NCI-H2029 (cell line): ENCODE measurements at places on chromosomes 1 and 21.

DNA sequence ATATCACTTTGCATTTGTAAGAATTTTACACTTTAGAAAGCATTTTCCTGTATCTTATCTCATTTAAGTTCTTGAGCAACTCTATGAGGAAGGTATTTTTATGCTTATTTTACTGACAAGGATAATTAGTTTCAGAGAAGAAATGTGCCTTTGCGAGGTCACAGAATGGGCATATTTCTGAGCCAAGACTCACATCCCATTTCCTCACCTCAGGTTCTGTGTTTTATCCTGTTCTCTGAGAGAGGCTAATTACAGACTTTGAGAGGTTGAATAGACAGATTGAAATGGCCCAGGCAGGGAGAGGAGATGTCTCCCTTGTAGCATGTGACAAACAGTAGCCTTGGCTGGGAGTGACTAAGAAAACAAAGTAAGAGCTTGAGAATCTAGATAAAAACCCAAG lies 39.1 kb upstream of the ZC3H11B start:
- no peak for DNase-seq

DNA sequence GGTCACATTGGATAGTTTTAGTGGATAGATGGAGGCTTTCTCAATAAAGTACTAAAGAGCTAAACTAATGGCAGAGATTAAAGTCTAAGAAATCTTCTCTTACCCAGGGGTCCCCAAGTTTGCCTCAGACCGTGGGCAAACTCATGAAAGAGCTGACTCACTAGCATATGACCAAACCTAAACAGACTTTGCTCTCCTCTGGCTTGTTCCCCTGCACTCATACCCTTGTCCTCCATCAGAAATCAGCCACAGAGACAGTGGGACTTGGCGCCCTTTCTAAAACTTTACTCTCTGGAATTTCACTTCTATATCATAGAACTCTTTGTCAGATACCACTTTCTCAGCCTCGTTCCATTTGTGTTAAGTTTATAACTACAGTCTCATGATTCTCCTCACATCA lies 17.0 kb upstream of the HSD3B2 start:
- no peak for DNase-seq

- DNase-seq, result no peak
Measured at GRCh38 chr1:41528726-41529605, 44.5 kb upstream of the EDN2 start.

DNA sequence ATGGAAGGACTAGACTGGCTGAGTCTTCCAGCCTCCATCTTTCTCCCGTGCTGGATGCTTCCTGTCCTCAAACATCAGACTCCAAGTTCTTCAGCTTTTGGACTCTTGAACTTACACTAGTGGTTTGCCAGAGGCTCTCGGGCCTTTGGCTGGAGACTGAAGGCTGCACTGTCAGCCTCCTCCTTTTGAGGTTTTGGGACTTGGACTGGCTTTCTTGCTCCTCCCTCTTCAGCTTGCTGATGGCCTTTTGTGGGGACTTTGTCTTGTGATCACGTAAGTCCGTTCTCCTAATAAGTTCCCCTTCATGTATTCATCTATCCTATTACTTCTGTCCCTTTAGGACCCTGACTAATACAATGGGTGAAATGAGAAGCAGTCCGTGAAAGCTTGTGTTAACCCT lies 196.4 kb downstream of the KAZN start:
- no peak for DNase-seq

- DNase-seq, result no peak
Measured at GRCh38 chr1:213119794-213120193, 68.8 kb downstream of the RPS6KC1 start.

GRCh38 chr1:220604926-220605325 lies 77.0 kb downstream of the MARK1 start:
- DNase-seq, result no peak

- DNase-seq, result no peak
Measured at GRCh38 chr1:15510611-15511405, 13.2 kb downstream of the CASP9 start.

- DNase-seq, result no peak
Measured at GRCh38 chr1:31848381-31848897, 32.6 kb upstream of the SPOCD1 start.

- DNase-seq, result no peak
Measured at GRCh38 chr1:20411196-20411980, 74.6 kb downstream of the CAMK2N1 start.

GRCh38 chr1:54493608-54494007 lies 54.4 kb upstream of the ACOT11 start:
- DNase-seq, result no peak

DNA sequence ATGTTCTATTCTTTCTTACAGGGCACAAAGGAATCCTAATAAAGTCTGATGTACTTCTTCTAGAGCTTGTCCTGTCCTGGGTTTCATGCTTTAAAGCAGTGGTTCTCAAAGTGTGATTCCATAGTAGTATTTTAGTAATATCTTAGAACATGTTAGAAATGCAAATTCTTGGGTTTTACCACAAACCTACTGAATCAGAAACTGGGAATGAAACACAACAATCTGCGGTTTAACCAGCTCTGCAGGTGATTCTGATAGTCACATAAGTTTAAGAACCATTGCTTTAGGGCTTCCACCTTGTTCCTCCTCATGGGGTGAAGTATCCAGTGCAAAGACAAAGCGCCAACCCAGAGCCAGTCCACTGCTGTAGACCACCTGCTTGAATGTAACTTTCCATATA lies 41.1 kb downstream of the NGF start:
- DNase-seq, result no peak

DNA sequence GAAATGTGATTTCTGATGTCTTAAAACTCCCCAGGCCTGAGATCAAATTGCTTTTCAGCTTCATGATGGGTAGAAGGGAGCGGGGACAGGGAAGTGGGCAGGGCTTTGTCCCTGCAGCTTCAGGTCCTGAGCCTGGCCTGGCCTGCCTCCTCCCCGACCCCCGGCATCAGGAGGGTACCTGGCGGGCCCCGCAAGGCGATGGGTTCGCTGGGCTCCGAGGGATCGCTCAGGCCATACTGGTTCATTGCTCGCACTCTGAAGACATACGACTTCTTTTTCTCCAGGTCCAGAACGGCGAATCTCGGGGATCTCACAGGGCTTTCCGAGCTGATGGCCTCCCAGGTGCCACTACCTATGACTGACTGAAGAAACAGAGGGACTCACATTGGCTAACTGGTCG lies 25.5 kb downstream of the MYOM3 start:
- no peak for DNase-seq

- DNase-seq, result no peak
Measured at GRCh38 chr1:211903490-211904245, 73.1 kb upstream of the LPGAT1 start.

DNA sequence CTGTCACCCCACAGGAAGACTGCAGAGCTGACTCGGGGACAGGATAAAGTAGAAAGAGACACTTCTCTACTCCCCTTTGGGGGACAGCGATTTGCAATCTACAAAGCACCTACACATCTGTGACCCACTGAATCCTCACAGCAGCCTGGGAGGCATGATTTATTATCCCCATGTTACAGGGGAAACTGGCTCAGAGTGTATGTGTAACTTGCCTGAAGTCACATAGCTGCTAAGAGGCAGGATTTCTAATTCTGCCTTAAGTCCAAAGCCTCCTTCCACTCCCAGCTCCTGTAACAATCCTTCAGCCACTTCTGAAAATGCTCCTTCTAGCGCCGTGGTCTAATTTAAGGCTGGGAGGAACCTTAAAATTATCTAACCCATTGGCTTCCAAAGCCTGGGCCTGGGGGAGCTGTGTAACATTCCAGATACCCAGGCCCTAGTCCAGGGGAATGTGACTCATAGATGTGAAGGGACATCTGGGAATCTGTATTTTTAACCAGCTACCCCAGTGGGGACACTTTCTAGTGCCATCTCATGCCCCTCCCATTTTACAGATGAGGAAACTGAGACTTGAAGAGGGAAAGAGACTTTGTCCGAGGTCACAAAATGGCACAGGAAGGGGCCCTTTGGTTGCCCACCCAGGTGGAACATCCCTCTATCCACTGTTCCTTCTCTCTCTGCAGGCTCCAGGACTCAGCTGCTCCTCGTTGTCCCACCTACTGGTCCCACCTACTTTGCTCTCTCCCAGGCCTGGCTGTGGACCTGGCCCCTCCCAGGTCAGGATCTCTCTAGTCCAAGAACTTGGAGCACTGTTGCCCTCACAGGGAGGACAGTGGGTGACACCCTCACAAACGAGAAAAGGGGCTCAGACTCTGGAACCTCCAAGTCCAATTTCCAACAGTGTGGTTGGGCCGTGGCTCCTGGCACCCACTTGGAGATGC lies 48.9 kb downstream of the AHDC1 start:
- DNase-seq, result no peak

DNA sequence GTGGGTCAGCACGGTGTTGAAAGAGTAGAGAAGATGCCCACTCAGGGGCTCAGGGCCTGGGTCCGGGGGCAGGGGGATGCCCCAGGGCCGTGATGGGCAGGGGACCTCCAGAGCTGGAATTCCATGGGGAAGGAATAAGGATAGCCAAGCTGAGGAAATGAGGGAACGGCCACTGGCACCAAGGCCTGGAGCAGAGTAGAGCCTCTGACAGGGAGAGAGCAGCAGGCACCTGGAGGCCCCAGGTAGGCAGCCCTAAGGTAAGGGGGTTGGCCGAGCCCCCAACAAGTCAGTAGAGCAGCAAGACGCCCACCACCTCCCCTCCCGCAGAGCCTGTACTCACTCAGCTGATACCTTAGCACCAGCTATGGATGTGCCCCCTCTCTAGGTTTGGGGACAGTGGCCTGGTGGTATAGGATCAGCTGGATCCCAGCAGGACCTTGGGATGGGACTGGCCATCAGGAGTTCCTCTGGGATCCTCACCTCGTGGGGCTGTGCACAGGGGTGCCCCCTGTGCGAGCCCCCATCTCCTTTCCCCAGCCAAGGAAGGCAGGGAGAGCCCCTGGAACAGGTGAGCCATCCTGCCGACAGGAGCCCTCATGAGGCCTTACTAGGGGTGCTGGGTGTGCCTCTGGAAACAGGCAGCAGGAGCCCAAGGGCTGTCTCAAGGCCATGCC lies 21.0 kb upstream of the ARF1 start:
- DNase-seq, result no peak

DNA sequence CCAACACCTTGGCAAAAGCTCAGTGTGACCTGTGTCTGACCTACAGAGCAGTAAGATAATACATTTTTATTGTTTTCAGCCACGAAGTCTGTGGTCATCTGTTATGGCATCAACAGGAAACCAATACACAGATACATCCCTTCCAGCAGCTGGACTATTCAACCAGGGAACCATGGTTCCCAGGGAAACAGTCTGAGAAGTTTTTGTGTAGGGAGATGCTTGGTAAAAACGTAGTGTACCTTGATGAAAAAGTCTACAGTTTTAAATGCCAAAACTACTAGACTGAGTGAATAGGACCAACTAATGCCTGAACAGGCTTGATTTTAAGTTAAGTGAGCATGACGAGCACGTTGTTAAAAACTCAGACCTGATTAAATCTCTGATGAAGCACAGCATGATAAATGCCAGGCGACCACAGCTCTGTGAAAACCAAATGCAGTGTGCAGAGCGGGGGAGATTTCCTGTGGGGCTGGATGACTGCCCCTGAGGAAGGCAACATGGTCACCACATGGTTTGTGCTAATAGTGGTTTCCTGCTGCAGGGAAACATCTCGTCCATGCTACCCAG lies 228.9 kb downstream of the TNR start:
- no peak for DNase-seq

DNA sequence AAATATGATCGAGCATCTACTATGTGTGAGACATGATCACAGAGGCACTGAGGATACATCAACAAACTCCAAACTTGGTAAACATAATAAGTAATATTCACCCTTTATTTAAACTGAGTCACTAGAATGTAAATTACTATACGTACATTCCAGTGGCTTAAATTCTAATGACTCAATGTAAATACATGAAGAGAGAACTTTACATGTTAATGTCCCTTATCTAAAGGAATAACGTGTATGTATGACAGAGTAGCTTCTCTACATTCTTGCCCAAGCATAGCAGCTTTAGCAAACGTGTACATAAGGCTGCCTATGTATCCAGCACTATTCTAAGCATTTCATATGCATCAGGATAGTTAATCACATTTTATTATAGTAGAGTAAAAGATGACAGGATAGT lies 111.8 kb upstream of the CYYR1 start:
- no peak for DNase-seq

DNA sequence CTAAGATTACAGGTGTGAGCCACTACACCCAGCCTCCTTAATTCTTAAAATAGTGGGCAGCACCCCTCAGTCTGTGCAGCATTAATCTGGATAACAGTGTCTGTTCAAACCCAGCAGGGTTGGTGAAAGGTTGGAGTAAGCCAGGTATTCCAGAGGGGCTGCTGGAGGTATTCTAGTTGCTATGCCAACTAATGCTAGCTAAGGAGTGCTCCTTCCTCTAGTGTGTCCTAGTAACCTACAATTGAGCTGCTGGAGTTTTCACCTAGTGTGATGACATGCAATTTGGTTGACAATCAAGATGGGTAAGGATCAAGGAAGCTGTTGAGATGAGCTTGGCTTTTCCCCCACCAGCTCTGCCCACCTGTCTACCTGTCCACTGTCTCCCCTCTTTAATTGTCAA lies 100.2 kb upstream of the IPO9 start:
- no peak for DNase-seq

DNA sequence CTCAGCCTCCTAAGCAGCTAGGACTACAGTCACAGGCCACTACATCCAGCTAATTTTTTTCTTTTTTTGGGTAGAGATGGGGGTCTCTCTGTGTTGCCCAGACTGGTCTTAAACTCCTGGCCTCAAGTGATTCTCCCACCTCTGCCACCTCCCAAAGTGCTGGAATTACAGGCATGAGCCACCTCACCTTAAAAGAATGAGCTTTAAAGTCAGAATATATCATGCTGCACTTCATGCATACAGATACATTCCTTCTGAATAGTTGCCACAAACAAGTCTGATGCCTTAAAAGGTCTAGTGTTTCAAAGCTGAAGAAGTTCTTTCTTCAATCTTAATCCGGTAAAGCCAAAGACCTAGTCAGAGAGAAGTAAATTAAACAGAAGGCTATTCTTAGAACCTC lies 23.8 kb upstream of the CPLANE2 start:
- no peak for DNase-seq

GRCh38 chr1:180724055-180724454 lies 92.2 kb downstream of the XPR1 start:
- DNase-seq, result no peak

GRCh38 chr1:36089393-36090121 lies 865 bp downstream of the ADPRS start:
- DNase-seq, result no peak
